GM12878 (cell line): ENCODE measurements at places on chromosomes 11 and 22.

DNA sequence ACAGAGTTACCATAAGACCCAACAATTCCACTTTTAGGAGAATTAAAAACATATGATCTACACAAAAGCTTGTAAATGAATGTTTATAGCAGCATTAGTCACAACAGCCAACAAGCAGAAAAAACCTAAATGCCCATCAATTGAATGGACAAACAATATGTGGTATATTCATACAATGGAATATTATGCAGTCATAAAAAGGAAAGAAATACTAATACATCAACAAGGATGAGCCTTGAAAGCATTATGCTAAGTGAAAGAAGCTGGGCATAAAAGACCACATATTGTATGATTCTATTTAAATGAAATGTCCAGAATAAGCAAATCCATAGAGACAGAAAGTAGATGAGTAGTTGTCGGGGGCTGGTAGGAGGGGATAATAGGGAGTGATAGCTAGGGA is 5.0 kb downstream of the MPZL2 start:
- DNase-seq, result no peak

DNA sequence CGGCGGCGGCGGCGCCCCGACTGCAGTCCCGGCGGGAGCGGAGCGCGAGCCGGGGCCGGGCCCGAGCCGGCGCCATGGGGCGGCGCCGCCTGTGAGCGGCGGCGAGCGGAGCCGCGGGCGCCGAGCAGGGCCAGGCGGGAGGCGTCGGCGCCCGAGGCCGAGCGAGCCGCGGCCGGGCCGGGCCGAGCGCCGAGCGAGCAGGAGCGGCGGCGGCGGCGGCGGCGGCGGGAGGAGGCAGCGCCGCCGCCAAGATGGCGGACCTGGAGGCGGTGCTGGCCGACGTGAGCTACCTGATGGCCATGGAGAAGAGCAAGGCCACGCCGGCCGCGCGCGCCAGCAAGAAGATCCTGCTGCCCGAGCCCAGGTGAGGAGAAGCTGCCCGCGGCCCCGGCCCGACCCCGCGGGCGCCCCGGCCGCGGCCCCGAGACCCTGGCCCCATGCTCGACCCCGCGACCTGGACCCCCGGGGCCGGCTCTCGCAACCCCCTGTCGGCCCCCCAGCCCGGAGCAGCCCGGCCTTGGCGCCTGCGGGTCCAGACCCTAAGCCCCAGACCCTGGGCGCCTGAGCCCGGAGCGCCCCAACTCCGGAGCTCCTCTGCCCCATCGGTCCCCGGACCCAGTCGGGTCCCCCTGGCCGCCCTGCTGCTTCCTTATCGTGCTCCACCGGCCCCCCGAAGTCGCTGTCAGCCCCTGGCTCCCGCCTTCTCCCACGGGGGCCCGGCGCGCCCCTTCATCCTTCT is at the start of gene GRK2:
Gene GRK2 (plus strand): TSS at position 25 of the 739 bp plus-strand sequence. CDS start 227 bp downstream, at position 252.
- DNase-seq, result no peak

GRCh38 chr22:40025856-40026255 is 31.1 kb downstream of the FAM83F start:
- no peak for DNase-seq

GRCh38 chr11:45607995-45608394 is 57.4 kb downstream of the CHST1 start:
- DNase-seq, result no peak

DNA sequence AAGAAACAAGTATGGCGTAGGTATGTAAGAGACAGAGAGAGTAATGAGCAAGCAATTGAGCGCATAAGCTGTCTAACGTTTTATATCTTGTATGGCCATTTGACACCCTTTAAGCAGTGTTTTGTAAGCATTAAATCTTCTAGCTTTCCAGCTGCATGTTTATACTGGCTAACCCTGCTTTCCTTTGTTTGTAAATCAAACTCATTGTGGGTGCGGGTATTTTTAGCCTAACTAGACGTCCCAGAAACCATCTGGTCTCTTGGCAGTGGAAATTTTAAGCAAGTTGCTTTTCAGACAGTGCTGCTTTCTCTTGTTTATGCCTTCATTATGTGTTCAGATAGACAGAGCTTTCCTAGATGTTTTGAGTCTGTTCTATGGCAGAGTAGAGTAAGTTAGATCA is 73.5 kb downstream of the RNF169 start:
- no peak for DNase-seq

- no peak for DNase-seq
Measured at GRCh38 chr22:19430890-19431541, 517 bp downstream of the HIRA start.

DNA sequence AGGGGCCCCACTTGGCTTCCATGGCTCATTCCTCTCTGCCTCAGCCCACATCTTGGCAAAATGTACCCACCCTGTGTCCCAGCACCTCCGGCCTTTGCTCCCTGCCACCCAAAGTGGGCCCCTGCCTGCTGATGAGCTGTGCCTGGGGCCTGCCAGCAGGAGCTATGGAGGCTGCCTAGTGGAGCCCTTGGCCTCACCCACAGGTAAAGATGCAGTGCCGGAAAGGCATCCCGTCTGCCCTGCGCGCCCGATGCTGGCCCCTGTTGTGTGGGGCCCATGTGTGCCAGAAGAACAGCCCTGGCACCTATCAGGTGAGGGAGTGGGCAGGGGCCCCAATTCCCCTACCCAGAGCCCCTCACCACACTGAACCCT is 1.3 kb downstream of the TBC1D10C start:
- no peak for DNase-seq

- no peak for DNase-seq
Measured at GRCh38 chr11:111908639-111909305, 2.8 kb downstream of the CRYAB start.

DNA sequence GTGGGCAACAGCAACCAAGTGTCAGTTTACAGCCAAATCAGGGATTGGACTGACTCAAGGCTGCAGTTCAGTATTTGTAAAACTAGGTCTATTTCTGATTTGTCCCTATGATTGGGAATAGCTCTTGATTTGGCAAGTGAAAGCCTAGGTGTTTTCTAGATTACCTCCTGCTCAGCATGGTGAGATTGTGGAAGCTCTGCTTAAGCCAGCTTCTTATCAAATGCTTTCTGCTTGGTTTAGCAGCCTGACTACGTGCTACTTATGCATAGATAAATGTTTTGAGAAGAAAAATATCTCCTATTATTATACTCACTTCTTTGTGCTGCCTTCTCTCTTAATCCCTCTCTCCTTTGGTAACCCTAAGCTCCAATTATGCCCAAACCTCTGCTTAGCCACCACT is 86.3 kb upstream of the AMOTL1 start:
- DNase-seq, result no peak
